ENCODE measurements at places on chromosomes 5 and 9. TPM values are rescaled to one million over a fixed set of nuclear protein-coding genes. Genes with fewer than 3 reads are reported as not detected.

GRCh38 chr5:36772276-36773140 is 104.1 kb upstream of the NIPBL start:
- no peak for DNase-seq

GRCh38 chr5:56761151-56761885 is 54.0 kb upstream of the MAP3K1 start:
- no peak for DNase-seq

The NUTM2G gene
- polyA plus RNA-seq = 1.1 TPM

- DNase-seq = no peak
These were observed 101.4 kb downstream of the LHFPL2 start for GRCh38 chr5:78547183-78547582.

DNA sequence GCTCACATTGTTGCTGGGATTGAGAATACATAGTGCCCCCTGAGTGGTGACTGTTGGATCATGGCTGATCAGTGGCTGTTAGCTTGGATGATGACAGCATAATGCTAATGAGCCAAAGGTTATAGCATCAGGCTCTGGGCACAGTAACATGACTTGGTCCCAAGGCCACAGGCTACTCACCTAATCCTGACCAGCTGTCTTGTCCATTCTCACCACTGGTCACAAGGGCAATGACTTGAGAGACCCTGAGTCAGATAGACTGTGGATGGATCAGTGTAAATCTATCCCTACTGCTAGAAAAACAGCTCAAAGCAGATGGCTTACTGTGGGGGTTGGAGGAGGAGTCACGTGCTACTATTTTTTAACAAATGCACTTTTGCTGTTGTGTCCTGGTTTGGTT is 74.7 kb downstream of the AOPEP start:
- no peak for DNase-seq

The ARPC5L gene
- polyA plus RNA-seq = 38.5 TPM

DNA sequence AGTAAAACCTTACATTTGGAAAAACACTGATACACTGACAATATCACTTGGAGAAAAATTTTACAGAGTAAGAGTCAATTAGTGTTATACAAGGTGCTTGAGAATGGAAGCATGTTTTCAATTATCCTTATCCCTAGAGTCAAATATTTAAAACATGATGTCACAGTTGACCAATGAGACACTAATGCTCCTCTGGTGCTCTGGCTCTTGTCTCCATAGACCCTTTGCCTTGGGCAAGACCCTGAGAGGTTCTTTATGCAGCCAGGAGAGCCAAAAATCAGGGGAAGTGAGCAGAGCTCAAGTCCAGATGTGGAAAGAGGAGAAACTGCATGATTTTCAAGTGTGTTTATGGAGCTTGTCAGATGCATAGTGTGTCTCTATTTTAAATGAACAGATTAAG is 153.9 kb downstream of the MARCHF11 start:
- no peak for DNase-seq

DNA sequence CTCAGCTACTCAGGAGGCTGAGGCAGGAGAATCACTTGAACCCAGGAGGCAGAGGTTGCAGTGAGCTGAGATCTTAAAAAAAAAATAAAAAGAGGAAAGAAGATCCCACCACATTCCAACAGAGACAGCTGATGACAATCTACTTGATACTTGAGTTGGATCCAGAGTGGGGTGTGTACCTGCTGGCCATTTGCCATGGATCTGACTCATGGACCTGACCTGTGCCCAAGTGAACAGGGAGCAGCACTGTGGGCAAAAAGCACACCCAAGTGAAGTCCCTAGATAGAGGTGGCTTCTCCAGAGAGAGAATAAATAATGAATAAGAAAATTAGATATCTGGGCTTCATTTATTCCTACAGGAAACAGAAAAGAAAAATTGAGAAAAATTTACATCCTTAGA is 81.2 kb upstream of the MIER3 start:
- no peak for DNase-seq

DNA sequence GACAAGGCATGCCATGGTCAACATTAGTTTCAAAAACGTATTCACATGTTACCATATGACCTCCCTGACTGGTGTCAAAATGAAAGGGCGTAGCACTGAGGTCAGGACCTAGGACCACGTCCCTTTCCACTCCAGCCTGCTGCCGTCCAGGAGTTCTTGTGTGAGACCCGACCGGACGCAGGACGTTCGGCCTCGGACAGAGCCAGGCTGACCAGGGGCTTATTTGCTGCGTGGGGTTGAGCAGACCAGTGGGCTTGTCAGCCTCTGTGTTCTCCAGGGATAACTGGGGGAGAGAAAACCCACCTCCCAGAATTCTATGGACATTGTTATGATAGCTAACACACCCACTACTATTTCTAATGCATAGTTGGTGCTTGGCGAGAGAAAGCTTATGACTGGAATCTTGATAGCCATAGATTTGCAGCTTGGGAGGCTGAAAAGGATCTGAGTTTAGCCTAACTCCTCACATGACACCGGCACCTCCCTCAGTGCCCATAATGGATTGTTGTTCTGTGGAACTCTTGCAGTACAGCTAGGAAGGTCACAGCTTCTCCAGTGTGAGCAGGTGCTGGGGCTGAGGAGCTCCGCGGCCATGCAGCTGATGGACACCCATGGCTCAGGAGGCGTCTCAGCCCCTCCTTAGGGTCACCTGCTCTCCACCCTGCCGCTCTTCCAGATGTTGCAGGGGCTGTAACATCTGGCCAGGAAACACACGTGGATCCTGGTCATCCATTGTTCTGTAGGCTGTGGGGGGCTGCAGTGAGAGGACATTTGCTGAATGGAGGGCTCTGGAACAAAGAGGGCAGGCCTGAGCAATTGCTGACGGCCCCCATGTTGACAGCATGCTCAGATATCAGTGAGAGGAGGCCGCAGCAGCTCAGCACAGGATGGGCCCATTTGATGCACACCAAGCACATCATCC is 368.4 kb downstream of the IRX2 start:
- DNase-seq = no peak

- no peak for DNase-seq
These were observed 497.7 kb downstream of the BRINP1 start for GRCh38 chr9:118871531-118871930.

DNA sequence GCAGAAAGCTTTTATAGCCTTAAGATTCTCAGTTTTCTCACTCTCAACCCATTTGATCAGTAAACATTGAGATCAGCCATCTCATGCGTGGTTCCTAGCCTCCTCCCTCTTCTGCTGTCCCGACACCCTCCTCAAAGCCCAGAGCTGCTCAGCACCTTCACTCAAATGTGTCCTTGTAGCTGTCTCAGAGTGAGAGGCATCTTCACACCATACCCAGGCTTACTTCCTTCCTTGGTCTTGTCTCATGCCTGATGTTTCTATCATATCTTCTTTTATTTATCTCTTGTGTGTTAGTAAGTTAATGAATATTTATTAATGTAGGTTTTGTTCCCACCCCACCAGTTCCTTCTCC is 72.4 kb upstream of the SNX2 start:
- no peak for DNase-seq

The RNF208 gene
- polyA plus RNA-seq = 5.8 TPM

- no peak for DNase-seq
These were observed 81.0 kb upstream of the HTR4 start for GRCh38 chr5:148735301-148735835.

GRCh38 chr9:121308765-121309164 is 40.8 kb downstream of the GSN start:
- no peak for DNase-seq

GRCh38 chr5:1788200-1788599 is 11.4 kb downstream of the MRPL36 start:
- no peak for DNase-seq

GRCh38 chr9:12060067-12060466 is 633.1 kb upstream of the TYRP1 start:
- no peak for DNase-seq

- DNase-seq = no peak
These were observed 12.3 kb upstream of the PANK3 start for GRCh38 chr5:168591302-168592013.

DNA sequence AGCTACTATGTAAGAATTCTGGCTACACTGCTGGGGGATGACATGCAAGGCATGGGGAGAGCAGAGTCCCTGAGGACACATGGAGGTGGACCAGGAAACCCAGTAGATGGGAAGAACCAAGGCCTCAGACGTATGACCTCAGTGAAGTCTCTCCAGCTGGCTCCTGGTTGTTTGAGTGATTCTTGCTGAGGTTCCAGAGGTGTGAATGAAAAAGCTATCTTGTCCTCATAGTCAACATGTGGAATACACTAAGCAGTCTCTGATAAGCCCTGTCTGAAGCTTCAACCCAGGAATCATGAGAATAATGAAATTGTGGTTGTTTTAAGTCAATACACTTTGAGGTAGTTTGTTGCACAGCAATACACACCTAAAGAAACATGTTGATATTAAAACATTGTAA is 78.0 kb downstream of the GABRA6 start:
- no peak for DNase-seq

The WDR38 gene
- polyA plus RNA-seq = 0.22 TPM

- peak; percentile 55 for DNase-seq
These were observed 265.6 kb downstream of the PAPPA start for GRCh38 chr9:116419181-116419580.

DNA sequence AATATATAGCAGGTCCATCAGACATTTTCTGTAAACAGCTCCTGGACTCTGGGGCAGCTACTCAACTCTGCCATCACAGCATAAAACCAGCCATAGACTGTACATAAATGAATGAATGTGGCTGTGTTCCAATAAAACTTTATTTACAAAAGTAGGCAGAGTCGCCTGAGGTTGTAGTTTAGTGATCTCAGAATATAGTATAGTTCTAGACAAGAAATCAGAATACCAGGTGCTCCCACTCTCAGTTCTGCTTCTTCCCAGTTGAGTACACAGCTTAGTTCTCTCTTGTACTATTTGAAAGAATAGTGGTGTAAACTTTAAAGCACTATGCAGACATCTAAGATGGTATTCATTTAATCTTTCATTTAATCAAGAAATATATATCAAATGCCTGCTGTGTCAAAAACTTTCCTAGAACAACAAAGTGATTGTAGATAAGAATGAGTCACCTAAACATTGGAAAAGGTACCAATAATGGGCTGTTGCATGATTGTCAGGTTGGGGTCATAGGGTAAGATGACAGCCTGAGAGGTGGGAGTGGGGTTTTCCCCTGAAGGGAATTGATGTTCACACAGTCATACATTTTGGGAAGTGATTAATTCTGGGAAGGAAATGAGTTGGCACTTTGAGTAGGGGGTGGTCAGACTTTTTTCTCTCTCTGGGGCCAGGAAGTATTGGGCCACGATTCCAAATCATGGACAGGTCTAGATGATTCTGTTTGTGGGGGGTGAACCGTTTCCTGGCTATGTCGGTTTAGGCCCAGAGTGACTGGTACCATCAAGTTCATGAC is 37.0 kb downstream of the TNFSF8 start:
- DNase-seq = no peak

- no peak for DNase-seq
These were observed 75.0 kb downstream of the G3BP1 start for GRCh38 chr5:151846765-151847164.

DNA sequence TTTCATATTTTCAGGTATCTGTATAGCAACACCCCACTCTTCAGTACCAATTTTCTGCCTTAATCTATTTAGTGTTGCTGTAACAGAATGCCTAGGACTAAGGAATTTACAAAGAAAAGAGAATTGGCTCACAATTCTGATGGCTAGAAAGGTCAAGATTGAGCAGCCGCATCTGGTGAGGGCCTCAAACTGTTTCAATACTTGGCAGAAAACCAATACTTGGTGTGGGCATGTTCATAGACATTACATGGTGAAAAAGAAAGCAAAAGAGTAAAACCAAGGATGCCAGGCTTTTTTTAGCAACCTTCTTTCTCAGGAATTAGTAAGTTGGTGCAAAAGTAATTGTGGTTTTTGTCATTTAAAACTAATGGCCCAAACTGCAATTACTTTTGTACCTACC is 1041.1 kb upstream of the CDH6 start:
- no peak for DNase-seq

DNA sequence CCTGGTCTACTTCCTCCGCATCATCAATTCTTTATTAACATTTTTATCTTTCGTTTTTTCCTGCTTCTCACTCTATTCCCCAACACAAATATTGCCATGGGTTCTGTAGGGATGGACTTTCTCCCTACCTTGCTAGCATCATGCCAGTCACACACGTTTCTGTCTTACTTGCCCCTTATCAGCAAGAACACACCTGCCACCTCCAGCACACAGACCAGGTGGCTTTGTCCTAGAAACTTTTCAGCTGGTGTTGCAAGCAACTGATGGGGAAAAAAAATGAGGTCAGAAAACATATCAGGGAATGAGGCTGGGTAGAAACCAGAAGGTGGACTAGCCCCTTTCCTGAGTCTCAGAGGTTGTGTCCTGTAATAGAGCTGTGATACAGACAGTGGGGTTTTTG is 5.8 kb downstream of the SH3RF2 start:
- no peak for DNase-seq

- no peak for DNase-seq
These were observed 33.1 kb upstream of the NTRK2 start for GRCh38 chr9:84636436-84636835.

GRCh38 chr9:118533101-118533500 is 828.9 kb downstream of the TLR4 start:
- DNase-seq = no peak

The FAM78A gene
- polyA plus RNA-seq = 2.4 TPM

DNA sequence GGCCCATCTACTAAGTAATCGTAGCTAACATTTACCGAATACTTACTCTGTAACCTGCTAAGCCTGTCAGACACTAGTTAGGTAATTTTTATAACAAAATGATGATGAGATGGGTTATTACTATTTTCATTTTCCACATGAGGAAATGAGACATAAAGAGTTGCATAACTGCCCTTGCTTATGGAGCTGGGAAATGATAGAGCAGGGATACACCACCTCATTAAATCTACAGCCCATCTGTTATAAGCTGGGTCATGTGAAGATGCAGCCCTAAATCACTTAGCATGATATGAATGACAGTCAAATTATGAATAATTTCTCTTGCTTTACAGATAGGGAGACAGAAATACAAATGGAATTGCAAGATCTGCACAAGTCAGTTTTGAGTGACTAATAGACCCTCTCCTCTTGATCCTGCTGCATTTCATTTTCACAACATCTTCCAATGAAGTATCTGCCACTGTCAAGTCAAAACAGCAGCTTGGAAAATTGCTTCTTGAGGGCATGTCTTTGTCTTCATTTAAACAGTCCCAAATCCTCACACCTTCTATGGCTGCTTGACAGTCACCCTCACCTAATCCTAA is 364.7 kb downstream of the PRELID2 start:
- no peak for DNase-seq

DNA sequence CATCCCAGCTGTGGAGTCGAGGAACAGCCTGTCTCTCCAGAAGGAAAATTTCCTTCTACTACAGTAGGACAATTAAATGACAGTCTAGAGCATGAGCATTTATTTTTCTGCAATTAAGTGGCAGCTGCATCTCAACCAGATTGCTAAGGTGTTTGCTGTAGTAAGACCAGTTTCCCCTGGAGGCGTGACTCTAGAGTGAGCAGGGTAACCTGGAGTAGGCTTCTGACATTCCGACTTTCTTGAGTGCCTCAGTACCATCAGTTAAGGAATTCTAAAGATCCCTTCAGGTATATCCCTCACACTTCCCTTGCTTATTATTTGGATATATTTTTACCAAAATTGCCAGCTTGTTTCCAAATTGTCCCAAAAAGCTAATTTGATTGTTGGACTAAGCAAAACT is 59.2 kb upstream of the IRX2 start:
- no peak for DNase-seq
